ENCODE measurements at places on chromosomes 12 and 14.
A peak's percentile ranks its signal among the peaks of the same experiment; 100 is the strongest.

- DNase-seq = no peak
These were observed 699 bp downstream of the KLRF2 start for GRCh38 chr12:9881988-9882387.

DNA sequence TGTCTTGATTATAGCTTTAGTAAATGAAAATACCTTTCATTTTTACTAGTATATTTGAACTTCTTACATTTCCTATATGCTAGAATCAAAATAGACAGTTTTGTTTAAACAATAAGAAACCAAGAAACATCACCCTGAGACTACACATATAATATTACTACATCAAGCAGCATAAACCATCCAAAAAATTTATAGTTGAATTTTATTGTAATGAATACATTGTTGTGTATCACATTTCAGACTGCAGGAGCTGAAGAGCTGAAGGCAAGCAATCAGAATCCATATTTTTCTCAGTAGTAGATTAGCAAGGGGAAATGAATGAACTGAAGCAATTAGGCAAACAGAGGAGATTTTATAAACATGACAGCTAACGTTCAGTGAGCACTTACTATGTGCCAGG lies 379.2 kb downstream of the BTG1 start:
- DNase-seq = no peak

- no peak for DNase-seq
These were observed 6.5 kb downstream of the HIP1R start for GRCh38 chr12:122841544-122842321.

- no peak for DNase-seq
These were observed 59.7 kb upstream of the FAM222A start for GRCh38 chr12:109653890-109654289.

GRCh38 chr14:55929136-55929535 lies 189.1 kb upstream of the PELI2 start:
- no peak for DNase-seq

DNA sequence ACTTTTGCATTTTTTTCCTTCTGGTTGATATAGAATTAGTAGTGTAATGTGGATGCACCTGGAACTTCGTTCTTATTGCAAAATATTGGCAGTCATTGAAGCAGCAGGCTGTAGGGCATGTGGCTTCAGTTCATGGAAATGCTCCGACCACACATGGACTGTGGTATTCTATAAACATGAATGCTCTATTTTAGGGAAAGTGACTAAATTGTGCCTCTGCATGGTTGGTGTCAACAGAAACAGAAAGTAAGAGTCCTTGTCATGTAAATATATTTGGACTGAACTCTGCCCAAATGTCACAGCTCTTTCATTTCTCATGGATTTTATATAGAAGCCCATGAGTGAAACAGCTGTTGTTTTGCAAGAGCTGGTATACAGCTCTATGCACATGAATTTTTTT lies 917.0 kb downstream of the LRFN5 start:
- DNase-seq = no peak

DNA sequence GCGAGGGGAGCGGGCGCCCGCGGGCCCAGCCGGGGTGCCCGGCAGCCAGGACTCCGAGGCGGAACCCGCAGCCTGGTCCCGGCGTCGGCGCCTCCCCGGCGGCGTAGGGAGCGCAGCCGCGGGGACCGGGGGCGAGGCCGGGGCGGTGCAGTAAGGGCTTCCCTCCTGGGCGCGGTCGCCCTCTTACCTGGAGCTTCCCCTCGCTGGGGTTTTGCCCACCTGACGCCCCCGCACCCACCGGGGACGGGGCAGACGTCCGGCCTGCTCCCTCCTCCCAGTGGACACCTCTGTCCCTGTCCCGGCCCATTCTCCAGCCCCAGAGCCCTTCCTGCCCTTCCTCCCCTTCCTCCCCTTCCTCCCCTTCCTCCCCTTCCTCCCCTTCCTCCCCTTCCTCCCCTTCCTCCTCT lies 413 bp upstream of the TUBA1C start:
- peak; percentile 29 for DNase-seq

- DNase-seq = no peak
These were observed 211.8 kb downstream of the SNAPC1 start for GRCh38 chr14:61973981-61974380.

DNA sequence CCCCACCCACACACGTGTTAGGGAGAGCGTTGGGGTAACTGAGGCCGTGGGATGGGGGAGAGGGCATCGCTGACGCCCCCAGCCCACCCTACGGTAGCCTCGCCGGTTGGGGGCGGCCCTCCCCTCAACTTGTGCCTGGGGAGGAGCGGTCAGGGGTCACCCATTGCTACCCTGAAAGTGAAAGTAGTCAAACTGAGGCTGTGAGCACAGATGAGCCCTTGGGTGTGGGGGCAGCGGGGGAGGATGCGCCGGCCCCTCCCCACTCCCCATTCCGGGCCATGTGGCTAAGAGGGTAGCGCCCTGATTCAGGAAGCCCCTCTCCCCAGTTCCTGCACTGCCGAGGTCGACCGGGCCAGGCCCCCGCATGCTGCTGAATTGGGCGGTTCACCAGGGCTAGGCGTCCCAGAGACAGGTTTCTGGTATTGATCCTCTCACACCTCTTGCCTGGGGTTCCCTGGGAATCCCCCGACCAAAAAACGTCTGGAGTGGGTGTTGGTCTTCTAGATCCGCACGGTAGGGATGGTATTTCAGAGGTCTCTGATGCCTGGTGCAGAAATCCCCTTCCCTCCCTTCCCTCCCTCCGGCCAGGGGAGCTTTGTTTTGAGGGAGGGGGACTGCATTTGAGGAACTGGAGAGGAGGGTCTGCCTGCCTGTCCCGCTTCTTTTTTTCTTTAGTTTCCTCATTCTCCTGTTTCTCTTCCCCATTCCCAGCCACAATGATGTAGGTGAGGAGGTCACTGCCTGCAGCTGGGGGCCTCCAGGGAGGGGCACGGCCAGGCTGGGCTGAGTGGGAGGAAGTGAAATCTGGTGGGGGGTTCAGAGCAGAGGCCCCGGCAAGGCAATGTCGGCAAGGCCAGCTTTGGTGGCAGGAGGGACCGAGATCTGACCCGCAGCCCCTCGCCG lies 1.0 kb downstream of the SH2B3 start:
- no peak for DNase-seq

DNA sequence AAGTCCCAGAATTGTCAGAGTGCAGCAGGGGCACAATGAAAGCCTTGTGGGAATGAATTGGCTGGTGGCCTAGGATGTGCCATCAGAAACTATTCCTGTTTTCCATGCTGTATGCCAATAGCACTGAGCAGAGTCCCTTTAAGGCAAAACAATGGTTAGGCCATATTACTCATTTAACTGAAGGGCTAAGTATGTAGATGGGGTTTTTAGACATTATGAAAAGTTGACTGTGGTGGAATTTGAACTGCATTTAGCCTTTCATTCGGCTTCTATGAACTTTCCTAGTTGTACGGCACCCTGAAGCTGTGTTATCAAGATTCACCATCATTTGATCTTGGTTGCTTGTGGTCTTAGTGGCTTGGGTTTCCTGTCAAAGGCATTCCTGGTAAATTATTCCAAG lies 24.8 kb downstream of the IL26 start:
- no peak for DNase-seq

DNA sequence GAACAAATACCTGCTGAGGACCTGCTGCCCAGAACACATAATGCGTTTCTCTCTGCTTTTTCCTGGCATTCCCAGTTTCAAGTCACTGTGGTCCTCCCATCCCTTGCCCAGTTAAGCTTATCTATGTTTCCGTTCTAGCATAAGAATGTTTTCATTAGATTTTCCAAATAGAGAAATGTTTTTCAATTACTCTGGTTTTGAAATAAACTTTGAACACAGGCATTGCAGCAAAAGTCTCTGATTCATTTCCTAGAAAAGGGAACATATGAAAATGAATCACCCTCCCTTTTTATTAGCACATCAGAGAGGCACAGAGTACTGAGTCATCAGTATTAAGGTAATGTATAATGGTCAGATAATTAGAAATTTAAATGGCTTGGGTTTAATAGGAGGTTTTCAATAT lies 201.1 kb upstream of the TMEM260 start:
- DNase-seq = no peak

DNA sequence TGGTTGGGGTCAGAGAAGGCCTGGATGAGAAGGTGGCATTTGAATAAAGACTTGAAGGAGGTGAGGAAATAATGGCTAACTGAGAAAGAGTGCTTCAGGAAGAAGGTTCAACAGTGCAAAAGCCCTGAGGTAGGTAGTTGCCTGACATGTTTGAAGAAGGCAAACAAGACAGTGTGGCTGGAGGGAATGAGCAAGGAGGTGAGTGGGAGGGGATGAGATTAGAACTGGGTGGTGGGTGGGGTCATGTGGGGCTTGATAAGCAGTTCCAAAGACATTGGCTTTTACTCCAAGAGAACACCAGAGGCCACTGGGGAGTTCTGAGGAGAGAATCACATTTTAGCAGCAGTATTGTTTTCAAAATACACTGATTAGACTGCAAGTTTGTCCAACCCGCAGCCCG lies 50.5 kb downstream of the HSPB8 start:
- no peak for DNase-seq

- DNase-seq = no peak
These were observed 109.0 kb upstream of the ATP2B1 start for GRCh38 chr12:89817501-89818226.

GRCh38 chr12:28937196-28937595 lies 211.9 kb upstream of the FAR2 start:
- DNase-seq = no peak

- DNase-seq = no peak
These were observed 332.3 kb downstream of the TMEM121 start for GRCh38 chr14:105858676-105859025.

GRCh38 chr12:104457746-104458693 lies 1.3 kb downstream of the CHST11 start:
- DNase-seq = peak; percentile 48

- no peak for DNase-seq
These were observed 16.9 kb downstream of the ABCB9 start for GRCh38 chr12:122949405-122949804.

DNA sequence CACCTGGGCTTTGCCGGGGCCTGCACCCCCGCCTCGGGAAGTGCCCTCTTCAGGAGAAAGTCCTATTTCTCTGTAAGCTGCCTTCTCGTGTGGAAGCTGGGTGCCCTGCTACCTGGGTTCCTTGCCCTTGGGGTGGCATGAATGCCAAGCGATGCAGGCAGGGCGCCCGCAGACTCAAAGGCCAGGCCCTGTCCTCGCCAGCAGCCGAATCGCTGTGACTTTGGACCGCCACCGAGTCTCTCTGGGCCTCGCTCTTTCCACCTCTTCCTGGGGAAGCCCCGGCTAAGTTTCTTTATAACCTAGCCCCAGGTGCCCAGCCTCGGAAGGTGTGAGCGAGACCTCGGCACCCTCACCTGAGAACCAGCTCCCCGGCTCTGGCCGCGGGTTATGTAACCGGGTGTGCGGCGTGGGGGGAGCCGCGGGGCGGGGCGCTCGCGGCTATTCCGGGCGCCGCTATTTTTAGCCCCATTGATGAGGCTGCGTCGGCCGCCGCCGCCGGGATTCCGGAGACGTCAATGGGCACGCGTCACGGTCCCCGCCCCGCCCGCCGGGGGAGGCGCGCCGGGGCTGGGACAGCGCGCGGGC lies 14.6 kb upstream of the NR4A1 start:
- DNase-seq = peak; percentile 76

- no peak for DNase-seq
These were observed 253.8 kb downstream of the TTC8 start for GRCh38 chr14:89078021-89078795.

DNA sequence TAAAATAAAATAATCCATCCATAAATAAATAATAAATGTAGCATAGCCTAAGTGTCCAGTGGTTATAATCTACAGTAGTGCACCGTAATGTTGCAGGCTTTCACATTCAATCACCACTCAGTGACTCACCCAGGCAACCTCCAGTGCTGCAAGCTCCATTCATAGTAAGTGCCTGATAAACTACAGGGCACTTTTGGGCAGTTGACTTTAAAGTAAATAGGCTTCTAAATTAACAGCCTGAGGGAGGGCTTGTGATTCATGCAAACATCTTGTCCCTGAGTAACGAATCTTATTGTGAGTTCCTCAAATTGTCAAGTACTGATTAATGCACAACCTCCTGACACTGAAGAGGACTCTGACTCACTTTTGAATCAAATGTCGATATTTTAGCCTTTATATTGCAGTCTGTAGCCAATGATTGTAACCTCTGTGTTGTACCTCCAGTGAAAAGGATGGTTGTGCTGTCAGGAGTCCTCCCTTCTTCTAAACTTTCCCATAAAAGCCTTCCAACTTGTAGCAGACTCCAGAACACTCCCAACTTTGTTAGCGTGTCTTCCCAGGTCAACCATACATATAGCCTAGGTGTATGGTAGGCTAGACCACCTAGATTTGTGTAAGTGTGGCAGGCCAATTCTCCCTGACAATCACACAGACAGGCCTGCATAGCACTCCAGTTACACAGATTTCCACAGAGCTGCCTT lies 55.0 kb upstream of the BICD1 start:
- no peak for DNase-seq

- no peak for DNase-seq
These were observed 7.6 kb upstream of the STAT6 start for GRCh38 chr12:57118711-57119271.

DNA sequence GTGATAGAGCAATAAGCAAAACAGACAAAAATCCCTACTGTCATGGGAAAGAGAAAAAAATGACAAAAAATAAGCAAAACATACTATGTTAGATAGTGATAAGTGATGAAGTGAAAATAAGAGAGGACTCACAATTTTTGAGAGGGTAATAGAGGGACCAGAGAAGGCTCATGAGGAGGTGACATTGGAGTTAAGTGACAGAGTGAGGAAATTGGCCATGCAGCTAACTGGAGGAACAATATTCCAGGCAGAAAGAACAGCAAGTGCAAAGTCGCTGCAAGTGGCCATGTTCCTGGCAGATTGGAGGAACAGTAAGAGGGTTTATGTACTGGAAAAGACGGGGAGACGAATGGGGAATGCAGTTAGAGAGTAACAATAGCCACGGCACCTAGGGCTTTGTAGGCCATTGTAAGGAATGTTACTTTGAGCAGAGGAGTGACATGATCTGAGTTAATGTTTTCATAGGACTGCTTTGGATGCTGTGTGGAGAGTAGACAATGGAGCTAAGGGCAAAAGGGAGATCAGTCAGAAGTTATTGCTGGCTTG lies 1.4 kb upstream of the SAV1 start:
- no peak for DNase-seq

DNA sequence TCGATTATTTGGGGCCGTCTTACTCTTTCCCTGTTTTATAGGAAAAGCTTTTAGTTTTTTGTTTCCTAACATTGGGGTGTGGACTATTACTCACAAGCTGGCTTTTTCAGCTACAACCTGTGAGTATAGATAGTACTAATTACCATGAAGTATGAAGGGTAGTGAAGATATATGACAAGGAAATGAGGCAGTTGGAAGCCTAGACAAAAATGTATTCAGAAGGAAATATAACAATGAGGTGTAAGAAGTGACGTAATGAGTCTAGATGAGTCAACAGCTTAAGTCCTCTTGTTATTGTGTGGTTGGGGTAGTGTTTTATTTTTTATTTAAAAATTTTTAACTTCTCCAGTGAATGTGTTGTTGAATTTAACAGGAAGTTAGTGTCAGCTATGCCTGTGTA lies 804.5 kb downstream of the NRXN3 start:
- no peak for DNase-seq

DNA sequence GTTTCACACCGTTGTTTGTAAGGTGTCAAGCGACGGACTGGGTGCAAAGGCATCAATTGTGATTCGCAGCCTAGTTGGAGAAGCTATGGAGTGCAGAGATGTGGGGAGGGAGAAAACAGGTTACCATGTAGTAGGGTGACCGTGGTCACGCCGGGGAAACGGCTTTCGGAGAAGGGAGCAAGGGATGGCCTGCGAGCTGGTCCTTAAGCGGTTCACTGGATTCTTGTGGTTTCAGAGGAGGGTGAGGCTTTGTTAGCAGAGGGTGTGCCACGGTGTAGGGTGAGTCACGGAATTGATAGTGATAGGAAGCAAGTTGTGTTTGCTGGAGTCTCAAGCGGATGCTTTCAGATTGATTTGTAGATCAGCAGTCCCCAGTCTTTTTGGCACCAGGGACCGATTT lies 2.3 kb downstream of the PIWIL1 start:
- DNase-seq = no peak
